ENCODE measurements at places on chromosomes 11 and 22.
A peak's percentile ranks its signal among the peaks of the same experiment; 100 is the strongest.

GRCh38 chr22:24685531-24686190 is 82.7 kb downstream of the GGT1 start:
- DNase-seq = no peak

- no peak for DNase-seq
Observed at GRCh38 chr11:40387240-40387980, 1072.0 kb downstream of the LRRC4C start.

- DNase-seq = no peak
Observed at GRCh38 chr11:132490978-132491377, 1041.3 kb downstream of the OPCML start.

- DNase-seq = no peak
Observed at GRCh38 chr11:110000031-110000502, 93.1 kb upstream of the ZC3H12C start.

- no peak for DNase-seq
Observed at GRCh38 chr11:104433751-104434150, 269.8 kb upstream of the PDGFD start.

- DNase-seq = peak; percentile 18
Observed at GRCh38 chr11:65053827-65054508, 4.4 kb downstream of the NAALADL1 start.

DNA sequence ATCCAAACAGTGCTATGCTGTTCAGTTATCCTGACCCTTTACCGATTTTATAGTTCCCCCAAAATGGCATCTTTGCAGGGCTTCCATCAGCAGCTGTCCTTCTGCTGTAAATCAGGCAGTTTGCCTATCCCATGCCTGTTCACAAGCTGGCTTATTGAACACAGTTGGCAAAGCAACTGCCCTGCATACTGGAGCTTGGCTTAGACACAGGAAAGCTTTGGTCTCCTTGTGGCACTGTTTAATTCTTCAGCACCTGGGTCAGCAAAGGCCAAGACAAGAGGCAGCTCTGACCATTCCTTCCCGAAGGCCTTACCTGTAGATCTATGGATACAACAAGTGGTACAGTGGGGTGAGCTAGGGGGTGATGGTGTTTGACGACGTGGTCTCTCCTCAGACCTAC is 32.2 kb downstream of the TSPAN18 start:
- DNase-seq = no peak

DNA sequence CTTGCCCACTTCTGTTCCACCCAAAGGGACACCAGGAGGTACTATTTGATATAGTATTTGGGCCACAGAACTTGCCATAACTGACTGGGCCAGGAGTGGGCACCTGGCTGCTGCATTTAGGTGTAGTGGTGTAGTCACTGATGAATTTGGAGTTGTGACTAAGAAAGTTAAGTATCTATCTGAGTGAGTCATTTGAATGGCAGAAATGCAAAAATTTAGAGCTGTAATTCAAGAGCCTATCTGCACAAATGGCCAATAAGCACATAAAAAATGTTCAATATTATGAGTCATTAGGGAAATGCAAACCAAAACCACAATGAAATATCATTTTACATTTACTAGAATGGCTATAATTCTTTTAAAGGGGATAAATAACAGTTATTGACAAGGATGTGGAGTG is 14.7 kb downstream of the GLYATL2 start:
- no peak for DNase-seq

- DNase-seq = peak; percentile 78
Observed at GRCh38 chr11:72724851-72725723, 27.1 kb downstream of the ARAP1 start.

GRCh38 chr22:31363885-31364465 is 17.8 kb upstream of the PATZ1 start:
- DNase-seq = no peak

DNA sequence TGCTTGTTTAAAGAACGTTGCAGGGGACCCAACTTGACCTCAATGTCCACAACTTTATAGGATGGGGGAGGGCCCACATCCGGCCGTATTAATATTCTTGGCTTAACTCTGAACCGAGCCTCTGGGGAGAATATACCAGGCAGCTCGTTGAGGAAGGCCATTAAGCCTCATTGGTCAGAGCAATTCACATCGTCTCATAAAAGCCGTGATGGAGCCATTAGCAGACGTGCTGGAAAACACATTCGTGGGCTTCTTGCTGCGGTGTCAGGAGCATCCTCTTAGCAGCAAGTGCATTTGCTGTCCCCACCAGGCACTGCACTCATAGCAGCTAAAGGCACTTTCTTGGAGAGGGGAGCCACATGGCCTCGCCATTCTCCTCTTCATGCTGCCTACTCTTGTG is 14.9 kb downstream of the DSCAML1 start:
- DNase-seq = no peak

GRCh38 chr11:58506935-58507334 is 970 bp downstream of the OR5B21 start:
- DNase-seq = no peak

- no peak for DNase-seq
Observed at GRCh38 chr11:33984682-33985389, 66.7 kb upstream of the CAPRIN1 start.

- DNase-seq = no peak
Observed at GRCh38 chr11:110409174-110409573, 20.6 kb upstream of the FDX1 start.

DNA sequence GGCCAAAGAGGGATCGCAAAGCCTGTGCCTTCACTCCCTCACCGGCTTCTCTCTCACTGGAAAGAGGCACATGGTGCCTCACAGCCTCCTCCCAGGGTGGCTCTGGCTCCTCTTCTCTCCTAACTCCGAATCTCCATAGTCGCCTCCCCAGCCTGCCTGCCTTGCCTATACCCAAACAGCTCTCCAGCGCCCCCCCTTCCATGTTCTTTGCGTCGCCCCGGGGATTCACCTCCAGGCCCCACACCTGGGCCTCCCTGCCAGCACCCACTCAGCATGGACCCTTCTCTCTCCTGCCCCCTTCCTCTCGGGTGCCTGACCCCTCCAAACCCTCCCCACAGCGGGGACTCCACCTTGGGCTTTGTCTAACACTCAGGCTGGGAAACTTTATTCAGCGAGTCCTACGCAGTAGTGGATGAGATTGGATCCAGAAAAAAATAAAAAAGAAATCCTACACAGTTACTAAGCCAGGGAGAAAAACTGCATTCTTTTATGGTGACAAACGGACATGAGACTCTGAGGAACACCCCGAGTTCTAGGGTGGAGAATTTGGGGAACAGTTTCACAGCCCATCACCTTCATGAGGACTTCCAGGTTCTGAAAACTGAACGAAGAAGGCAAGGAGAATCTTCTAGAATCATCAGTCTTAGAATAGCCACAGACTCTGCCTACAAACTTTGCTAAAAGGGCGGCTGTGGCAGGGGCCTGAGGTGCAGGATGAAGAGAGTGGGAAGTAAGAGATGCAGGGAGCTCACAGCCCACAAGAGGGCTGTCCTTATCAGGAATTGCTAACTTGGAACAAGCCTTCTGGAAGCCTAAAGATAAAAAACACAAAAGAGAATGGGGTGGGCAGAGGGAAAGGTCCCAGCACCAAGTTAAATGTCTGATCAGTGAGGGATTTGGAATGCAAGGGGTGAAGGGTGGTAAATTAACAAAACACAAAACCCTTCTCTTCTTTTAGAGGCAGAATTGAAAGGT is 5.3 kb downstream of the PPM1F start:
- DNase-seq = no peak

DNA sequence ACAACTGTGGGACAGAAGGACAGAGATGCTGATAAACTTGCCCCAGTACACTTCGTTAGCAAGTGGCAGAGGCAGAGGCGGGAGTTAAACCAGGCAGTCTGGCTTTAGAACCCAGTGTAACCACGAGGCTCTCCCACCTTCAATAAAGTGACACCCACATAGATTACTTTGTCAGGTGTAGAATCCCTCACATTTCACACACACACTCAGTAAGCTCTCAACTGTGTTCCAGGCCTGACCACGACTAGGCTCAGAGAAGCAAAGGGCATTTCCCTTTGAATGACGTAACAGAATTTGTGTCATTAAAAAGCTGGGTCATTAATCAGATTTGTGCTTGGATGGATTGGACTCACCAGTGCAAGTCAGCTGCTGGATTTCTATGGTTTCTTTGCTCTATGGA is 118.3 kb upstream of the RCN1 start:
- DNase-seq = no peak

- no peak for DNase-seq
Observed at GRCh38 chr11:18804199-18804999, 12.8 kb upstream of the PTPN5 start.

- no peak for DNase-seq
Observed at GRCh38 chr22:50445071-50445879, 29.6 kb downstream of the SBF1 start.

DNA sequence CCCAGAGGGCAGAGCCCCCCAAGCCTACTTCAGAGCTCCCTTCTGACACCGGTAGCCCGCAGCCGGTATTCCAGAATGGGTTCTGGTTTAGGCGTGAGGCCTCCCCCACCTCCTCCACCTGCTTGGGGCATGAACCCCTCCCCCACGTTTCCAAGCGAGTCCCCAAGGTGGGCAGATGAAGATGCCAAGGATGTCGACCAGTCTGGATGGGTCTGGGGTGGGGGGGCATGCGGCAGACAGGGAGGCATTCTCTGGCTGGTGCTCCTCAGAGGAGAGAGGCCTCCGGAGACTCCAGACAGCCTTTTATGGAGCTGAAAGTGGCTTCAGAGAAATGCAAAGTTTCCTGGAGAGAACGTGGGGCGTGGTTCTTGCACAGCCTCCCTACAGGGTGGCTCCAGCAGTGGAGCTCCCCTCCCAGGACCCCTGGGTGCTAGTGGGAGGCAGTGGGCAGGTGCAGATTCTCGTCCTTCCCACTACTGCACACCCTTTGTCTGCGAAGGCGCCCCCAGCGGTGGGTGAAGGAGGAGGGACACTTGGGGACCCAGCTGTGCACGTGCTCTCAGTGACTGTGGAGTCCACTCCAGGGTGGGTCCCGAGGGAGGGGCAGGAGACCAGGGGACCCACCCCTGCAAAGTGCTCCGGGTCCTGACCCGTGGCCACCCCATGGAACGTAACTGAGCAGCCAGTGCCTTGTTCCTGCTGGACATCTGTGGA is 4.2 kb downstream of the CCND1 start:
- DNase-seq = no peak

GRCh38 chr22:24894998-24895397 is 51.5 kb downstream of the LHFPL7 start:
- DNase-seq = no peak

GRCh38 chr11:57387289-57388030 is 3.0 kb downstream of the PRG2 start:
- no peak for DNase-seq

- no peak for DNase-seq
Observed at GRCh38 chr11:72111300-72112142, 974 bp downstream of the ANAPC15 start.

DNA sequence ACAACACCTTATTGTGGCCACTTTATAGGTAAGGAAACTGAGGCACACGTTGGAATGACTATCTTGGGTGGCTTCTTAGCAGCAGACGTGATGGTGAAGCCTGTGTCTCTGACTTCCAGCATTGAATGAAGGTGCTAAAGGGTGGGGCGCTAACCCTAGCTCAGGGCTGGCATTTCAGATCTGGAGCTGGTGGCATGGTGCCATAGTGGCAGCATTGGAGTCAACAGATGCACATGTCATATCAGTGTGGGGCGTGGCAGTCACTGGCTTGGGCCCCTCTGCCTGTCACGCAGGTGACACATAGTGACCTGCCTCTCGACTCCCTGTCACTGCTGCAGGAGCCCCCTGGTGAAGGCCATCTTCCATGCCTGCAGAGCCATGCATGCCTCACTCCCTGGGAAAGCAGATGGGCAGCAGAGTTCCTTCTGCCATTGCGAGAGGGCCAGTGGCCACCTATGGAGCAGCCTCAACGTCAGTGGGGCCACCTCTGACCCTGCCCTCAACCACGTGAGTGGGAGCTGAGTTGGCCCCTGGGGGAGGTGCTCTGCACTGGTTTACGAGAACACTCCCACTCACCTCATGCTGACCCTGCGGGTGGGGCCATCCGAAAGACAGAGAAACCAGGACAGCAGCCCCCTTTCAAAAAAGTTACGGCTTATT is 14.8 kb downstream of the SHISA8 start:
- no peak for DNase-seq

DNA sequence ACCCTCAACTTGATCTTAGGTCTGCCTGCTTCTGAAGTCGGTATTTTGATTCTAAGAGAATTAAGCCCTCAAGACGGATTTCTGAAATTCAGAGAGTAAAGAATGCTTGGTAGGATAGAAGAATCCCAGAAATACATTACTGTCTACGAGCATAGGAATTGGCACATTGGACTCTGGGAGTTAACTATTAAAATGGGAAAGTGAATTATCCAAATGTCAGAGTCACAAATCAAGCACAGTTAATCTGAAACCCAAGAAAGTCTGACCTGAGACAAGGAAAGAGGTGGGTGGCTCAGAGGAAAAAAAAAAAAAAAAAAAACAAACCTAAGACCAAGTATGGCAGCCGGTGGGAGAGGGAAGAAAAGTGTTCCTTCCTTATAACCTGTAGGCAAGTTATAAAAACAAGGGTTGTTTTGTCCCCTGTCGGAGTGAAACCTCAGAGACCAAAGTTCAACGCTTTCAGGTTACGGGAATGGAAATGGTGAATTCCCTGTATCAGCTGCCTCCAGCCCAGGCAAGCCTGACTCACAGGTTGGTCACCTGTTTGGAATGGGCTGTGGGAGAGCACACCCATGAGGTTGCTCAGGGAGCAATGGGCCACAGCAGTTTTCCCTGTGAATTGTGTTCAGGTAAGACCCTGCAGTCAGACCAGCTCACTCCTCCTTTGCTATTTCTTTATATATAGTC is 139.0 kb downstream of the ETS1 start:
- no peak for DNase-seq
